Fibroblast of the conjunctiva (primary cell): ENCODE measurements at places on chromosomes 1 and 21.
A peak's percentile ranks its signal among the peaks of the same experiment; 100 is the strongest.

DNA sequence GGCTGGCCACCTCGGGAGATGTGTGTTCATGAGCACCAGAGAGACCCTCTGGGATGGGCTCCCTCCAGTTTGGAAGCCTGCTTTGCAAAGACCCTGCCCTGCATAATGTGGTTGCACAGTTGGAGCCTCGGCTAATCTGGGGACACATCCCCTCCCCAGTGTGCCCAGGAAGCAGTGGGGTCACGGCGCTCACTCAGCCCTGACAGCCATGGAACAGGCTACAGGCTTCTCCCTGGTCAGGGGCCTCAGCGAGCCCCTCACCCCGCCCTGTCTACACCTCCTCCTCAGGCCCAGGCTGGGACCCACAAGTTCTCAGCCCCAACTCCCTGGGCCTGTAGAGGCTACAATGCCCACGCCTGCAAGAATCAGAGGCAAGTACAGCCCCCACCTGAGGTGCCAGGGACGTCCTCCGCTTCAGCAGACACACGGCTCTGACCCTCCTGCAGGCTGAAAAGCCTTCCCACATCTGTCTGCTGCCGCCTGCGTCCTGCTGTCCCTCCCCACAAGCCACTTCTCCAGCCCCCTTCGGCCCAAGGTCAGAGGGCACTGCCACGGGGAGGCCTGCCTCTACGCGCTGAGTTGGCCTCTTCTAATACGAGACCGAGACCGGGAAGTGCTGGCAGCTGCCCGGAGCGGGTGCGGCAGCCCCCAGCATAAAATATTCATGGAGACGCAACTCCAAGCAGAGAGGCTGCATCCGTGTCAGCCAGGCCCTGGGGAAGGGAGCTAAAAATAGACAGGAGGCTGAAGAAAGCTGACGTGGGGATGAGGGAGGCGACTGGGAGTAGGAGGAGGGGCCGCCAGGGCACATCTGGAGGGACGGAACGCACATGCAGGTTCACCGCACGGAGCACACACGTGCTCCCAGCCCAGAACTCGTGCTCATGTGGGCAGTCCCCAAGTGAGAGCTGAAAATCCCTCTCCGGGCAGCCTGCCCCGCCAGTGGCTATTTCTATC lies 15.2 kb upstream of the GPR153 start:
- DNase-seq, result peak; percentile 62

DNA sequence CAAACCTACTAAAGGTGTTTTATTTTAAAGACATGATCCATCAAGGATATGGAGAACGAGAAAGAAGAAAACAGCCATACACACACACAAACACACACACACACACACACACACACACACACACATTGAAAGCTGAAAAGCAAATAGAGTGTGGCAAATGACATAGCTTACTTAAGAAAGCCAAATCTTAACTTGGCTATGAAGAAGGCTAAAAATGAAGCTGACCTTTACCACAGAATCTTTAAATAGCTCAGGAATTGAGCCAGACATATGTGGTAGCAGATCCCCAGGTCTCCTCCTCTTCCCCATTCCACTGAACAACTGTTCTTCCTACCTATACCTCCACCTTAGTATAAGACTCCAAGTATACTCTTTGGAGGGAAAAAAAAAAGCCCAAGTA lies 185.6 kb downstream of the CLEC20A start:
- peak; percentile 5 for DNase-seq

DNA sequence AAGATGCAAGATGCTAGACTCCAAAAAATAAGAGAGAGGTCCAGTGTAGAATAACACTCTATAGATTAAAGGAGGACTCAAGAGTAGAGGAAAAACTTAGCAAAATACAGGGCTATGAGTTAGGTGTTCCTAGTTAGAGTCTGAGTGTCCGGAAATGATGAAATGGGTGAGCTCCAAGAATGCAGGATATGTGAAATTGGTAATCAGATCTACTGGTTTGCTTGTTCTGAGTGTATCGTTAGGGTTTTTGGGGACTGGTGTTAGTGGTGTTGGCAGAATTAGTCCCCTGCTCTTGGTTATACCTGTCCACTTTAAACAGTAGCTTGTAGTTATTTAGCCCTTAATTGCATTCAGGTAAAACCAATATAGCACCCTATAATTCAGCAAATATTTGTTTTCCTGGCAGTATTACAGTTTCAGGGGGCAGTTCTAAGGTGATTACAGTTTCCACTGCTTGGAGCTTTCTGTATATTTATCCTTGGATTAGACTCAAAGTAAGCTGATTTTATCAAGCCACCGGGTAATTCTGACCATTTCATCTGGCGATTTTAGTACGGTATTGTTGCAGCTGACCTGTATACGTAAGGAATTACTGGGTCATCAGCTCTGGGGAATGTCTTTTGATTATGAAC lies 332.7 kb downstream of the CHRM3 start:
- no peak for DNase-seq

DNA sequence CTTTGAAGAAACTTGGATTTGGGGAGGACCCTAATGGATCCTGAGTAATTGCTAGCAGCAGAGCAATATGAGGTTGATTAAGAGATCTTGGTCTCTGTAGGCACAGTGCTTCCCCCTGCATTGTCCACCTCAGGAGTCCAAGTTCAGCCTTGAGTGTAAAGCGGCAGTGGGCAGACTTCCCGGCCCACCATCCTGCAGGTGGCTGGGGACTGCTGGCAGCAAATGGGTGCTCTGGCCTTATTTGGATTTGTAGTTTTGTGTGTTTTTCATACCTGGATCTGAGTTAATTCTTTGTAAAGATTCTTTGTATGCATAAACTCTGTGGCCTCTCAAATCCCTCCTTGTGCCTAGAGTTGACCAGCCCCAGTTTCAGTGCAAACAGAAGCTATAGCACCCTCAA lies 7.6 kb downstream of the BARHL2 start:
- DNase-seq, result no peak

GRCh38 chr1:226424221-226425003 lies 16.5 kb upstream of the PARP1 start:
- DNase-seq, result no peak

DNA sequence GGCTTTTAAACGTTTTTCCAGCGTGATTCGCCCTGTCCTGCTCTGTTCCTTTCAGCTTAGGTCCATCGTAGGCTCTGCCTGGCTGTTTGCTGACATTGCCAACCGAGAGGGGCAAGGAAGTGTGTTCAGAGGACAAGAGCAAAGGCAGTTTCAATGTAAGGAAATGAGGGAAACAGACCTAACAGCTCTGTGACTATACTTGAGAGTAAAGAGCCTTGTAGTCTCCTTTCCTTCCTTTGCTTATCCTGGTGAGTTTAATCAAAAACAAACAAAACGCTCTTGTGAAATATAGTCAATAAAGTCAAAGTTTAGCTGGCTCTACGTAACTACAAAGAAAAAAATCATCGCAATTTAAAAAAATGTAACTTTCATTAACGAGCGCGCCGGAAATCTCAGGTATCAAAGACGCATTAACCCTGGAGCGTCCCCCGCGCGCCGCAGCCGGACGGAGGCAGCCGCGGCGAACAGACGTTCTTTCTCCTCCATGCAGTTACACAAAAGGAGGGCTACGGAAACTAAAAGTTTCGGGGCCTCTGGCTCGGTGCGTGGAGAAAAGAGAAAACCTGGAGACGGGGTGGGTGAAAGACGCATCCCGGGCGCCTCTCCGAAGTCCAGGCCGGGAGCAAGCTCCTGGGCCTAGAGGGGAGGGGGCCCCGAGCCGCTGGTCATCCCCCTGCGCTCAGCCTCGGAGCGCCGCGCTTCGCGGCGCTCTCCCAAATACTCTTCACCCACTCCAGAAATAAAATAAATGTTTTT lies 617 bp upstream of the ADGRL2 start:
- DNase-seq, result peak; percentile 41

DNA sequence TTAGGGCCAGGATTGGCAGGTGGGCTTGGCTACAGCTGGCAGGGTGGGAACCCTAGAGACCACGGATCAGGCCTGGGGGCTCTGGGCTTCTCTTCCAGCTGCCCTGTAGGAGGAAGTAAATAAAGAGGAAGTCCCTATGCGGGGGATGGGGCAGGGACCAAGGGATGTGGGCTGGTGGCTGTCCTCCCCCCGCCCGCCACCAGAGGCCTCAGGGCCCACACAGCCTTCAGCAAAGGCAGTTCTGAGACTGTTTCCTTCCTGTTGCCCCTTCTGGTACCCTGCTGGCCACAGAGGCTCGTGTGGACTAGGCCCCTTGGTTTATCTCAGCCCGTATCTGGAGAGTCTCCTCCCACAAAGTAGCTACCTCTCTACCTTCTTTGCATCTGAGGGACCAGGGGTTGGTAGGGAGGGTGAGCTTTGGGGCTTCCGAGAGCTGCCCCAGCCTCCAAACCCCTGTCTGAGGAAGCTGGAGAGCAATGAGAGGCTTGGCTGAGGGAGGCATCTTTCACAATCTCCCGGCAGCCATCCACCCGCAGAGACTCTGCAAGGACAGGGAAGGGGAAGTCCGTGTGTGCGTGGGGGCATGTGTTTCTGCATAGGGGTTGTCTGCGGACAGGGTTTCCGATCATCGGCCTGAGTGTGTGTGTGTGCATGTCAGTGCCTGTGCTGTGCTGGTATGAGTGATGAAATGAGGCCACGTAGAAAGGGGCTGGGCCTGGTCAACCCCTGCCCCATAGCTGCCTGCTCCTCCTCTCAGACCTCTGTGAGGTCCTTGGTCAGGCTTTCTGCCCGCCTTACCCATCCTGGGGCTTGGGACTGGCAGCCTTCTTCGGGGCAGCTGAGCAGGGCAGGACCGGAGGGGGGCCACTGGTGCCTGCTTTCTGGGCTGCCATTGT lies 12.5 kb downstream of the RPS6KA1 start:
- DNase-seq, result no peak

DNA sequence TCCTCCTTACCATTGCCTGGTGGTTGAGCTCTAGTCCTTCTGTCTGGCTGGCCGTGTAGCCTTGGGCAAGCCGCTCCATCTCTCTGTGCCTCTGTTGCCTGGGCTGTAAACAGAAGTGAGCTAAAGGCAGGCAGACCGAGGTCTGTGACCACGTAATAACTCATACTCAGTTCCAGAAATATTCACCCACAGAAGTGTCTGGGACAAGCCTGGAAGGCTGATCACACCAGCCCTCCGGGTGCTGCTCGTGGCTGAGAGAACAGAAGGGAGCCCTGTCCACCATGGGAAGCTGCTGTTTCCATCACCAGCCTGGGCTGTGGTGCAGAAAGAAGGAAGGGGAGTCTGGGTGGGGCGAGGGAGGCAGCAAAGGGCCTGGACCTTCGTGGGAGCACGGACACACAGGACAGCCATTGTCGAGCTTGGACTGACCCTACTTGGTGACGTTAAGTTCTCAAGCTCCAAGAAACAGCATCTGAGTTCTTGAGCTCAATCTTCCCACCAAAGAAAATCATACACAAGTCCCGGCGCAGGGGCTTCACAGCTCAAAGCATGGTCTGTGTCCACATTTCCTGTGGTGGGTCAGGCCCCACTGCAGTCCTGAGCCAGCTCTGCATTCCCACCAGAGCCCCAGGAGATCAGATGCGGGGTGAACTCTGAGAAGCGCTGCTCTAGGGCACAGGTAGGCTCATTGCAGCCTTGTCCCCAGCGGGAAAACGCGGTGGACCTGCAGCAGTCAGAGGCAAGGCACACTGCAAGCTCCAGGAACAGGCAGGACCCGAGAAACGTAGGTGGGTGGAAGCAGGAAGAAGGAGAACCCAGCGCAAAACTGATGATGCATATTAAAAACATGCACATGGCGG lies 61.8 kb downstream of the RUNX3 start:
- DNase-seq, result no peak

DNA sequence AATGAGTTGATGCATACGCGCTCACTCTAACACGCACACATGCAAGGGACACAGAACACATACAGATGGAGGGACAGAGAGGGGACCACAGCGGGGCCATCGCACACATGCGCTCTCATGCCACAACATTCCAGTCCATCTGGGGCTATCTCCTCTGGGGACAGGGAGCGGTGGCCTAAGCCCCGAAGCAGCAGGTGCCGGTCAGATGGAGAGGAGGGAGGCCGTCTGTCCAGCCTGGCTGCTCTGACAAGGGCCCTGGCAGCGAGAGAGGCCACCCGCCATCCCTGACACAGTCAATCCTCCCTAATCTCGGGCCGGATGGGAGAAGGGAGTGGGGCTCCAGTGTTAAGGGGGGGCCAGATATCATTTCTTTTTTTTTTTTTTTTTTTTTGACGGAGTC lies 123.5 kb downstream of the KIAA0319L start:
- no peak for DNase-seq

DNA sequence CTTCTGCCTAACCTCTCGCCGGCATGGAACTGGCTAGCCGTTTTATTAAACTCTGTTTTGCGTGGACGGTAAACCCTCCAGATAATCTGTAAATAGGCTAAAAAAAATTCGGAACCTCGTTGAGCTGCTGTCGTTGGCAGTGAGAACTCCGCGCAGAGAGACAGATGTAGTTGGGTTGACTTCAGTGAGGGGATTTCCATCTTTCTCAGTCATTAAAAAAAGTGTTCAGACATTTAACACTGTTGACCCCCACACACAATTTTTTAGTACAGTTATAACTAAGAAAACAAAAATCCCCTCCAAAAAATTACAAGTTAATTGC lies 464 bp downstream of the PARK7 start:
- DNase-seq, result no peak

DNA sequence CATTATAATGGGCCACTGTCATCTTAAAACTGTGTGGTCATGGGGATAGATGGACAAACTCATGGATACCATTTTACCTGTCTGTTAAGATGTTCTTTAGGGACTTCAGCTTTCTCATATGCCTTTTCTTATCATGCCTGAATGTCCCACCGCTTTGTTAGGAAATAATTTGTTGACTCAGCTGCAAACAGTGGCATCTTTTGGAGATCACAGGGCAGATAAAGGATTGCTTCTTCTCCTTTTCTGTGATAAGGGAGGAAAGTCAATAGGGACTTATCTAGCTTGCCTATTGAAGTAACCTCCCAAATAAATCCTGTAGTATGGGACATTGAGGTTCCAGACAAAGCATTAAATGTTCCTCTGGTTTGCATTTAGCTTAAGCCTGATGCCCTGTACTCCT lies 79.8 kb upstream of the KIAA0040 start:
- DNase-seq, result no peak

DNA sequence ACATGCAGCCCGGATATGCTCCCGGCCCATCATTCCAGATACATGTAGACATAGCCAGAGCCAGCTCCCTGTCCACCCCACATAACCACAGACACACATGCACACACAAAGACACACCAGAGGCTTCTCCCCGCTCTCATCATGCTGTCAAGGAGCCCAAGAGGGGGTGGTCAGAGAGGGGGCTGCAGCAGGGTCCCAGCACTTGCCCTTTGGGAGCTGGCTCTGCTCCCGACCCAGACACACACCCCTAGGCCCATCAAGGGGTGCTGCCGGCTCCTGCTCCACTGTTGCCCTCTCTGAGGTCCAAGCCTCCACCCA lies 2.6 kb downstream of the PTAFR start:
- DNase-seq, result no peak

GRCh38 chr1:20358761-20359263 lies 68.1 kb downstream of the VWA5B1 start:
- DNase-seq, result peak; percentile 56

GRCh38 chr1:239840790-239841189 lies 250.9 kb upstream of the FMN2 start:
- DNase-seq, result no peak

- DNase-seq, result peak; percentile 58
Measured at GRCh38 chr21:46191257-46191685, 7.0 kb upstream of the SPATC1L start.

- DNase-seq, result no peak
Measured at GRCh38 chr1:232292818-232293217, 337.1 kb downstream of the SIPA1L2 start.
